ENCODE measurements at places on chromosomes 4 and X.

DNA sequence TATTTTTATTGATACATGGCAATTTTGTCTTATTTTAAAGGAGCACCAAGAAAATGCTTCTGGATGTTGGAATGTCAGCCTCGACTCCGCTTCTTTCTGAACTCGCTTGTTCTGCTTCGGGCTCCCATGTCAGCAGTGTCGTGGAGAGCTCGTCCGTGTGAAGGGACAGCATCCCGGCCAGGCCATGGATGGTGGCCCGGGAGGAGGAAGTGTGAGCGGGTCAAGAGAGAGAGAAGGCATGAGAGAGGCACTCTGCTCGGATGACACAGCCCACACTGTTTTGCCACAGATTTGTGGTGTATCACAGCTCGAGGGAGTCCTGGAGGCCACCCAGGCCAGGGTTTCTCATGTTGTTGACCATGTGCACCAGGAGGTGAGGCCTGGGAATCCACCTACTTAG lies 107.0 kb downstream of the TRAPPC11 start:
- DNase-seq = no peak

- DNase-seq = no peak
These were observed 921.7 kb upstream of the EPHA5 start for GRCh38 chr4:66591968-66592367.

DNA sequence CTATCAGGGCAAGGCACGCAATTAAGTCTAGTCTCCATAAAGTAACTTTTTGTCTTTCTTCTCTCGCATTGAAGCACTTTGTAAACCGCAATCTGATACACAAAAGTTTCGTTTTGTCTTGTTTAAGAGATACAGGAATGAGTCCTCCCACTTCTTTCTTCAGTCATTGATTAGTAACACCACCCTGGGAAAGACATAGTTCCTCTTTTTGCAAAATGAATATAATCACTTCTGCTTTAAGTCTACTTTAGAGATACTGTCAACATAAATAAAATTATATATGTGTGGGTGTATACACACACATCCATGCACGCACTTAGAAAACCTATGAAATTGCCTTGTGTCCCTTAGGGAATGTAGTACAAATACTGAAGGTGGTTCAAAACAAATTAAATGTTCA lies 11.7 kb downstream of the COQ2 start:
- no peak for DNase-seq

DNA sequence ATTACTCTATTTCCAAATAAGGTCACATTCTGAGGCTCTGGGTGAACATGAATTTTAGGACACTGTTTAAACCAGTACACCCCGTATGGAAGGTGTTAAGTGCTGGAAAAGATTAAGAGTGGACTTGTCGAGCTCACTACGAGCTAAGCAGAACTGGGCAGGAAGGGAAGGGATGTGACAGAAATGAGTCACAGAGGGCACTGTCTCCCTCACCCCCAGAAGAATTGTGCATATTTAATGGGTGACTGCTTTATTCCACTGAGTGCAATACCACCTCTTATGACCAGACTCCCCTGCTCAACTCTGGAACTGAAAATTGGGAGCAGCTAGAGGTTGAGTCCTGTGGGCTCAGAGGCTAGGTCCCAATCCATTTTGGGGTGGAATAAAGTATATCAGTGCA lies 187.4 kb upstream of the RPS6KA3 start:
- no peak for DNase-seq

- DNase-seq = no peak
These were observed 668.8 kb downstream of the GALNTL6 start for GRCh38 chr4:172481802-172482508.

DNA sequence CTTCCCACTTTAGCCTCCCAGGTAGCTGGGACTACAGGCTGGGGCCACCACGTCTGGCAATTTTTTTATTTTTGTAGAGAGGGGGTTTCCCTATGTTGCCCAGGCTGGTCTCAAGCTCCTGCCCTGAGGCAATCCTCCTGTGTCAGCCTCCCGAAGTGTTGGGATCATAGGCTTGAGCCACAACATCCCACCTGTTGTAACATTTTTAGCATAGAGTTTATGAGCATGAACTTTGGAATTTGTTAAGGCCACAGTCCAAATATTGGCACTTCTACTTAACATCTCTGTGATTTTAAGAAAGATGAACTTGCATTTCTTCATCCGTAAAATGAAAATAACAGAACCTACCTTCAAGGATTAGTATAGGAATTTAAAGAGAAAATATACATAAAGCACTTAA lies 445.6 kb downstream of the IQCM start:
- no peak for DNase-seq
